Panc1 (cell line): ENCODE measurements at places on chromosomes 5 and 9.

- DNase-seq = no peak
Measured at GRCh38 chr5:145921211-145921610, 15.2 kb upstream of the SH3RF2 start.

DNA sequence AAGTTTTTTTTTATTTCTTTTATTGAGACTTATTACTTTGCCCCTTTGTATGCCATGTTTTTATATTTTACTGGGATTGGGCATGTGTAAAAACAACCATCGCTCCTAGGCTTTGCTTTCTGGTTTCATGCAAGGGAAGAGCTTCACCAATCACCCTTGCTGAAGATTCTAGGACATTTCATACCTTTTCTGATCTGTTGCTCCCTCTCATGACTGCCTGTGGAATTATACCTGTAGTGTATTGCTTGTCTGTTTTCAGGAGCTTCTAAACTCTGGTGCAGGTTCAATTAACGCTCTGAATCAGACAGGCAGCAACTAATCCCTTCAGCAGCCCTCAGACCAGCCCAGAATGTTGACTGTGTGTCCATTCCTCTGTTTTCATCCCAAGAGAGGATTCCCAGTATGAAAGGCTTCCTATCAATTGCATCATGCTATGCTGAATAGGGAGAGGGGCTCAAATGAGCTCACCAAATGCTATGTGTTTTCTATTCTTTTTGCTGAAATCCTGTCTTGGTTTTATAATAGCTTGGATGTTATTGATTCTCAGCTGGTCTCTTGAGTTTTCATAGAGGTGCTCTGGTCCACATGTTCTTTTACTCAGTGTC lies 572.9 kb upstream of the CDH6 start:
- no peak for DNase-seq

DNA sequence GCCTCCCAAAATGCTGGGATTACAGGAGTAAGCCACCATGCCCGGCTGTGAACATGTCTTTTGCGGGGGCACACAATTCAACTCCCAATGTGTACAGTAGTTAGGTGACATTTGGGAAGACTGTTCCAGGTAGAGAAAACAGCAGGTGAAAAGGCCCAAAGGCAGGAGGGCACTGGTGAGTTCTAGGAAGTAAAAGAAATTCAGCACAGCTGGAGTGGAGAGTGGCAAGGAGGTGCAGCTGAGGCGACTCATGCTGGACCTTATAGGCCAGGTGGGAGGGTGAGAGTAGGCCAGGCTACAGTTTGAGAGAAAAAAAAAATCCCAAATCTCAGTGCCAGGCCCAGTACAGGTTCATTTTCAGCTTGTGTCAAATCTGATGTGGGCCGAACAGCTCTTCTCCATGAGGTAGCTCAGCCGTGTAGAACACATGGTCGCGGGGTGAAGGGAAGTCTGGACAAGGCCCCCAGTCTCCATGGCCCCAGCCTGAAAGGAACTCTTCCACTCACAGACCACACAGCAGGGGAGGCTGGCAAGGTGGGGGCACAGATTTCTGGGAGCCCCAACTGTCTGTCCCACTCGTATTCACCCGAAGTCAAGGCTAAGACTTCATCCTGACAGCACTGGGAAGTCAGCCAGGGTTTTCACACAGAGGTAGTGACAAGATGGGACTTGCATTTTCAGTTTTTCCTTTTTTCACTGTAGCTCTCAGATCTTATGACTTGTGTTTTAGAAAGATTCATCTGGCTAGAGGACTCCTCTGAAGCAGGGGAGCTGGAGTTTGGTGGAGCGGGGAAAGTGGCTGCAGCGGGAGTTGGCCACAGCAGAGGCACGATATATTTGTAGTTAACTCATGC lies 4.5 kb upstream of the HNRNPAB start:
- no peak for DNase-seq

DNA sequence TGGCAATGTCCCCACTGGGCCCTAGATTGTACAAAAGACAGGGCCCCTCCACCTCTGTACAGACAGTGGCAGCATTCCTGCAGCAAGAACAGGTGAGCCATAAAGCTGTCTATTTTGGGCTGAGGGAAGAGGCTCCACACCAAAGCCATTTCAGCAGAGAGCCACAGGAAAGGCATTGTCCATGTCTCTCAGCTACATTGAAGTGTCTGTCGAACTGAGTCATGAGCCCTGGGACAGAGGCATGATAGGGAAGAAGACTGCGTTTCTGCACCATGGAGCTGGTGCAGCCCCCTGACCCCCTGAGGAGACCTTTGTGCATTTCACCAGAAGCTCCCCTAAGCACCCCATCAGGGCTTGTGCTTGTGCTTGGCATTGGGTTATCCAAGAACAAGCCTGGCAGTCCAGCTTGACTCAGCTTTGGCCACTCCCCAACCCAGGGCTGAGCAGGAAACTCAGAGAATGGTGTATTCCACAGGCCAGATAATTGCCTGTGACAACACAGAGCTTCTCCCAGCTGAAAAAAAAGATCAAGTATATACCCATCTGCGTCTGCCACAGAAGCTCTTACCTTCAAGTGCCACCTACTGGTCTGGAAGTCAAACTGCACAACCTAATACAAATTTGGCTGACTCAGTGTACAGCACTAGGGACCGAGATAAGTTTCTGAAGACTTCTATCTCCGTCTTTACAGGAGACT lies 5.9 kb upstream of the FRMD3 start:
- peak; percentile 8 for DNase-seq

DNA sequence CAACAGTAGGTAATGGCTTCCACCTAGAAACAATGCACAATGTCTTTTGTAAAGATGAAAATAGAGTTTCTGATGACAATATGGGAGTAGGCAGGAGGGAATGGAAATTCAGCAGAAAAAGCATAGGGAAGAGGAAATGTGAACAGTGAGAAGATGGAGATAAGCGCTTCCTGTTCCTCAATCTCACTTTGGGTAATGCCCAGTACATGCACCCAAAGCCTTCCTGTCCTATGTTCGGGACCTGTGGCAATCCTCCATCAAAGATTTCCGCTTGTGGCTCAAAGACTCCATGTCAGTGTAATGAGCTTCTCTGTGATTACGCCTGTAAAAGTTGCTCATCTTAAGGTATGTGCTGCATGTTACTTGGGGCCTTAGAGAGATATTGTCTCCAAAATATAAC lies 2.7 kb downstream of the UGT3A1 start:
- no peak for DNase-seq

DNA sequence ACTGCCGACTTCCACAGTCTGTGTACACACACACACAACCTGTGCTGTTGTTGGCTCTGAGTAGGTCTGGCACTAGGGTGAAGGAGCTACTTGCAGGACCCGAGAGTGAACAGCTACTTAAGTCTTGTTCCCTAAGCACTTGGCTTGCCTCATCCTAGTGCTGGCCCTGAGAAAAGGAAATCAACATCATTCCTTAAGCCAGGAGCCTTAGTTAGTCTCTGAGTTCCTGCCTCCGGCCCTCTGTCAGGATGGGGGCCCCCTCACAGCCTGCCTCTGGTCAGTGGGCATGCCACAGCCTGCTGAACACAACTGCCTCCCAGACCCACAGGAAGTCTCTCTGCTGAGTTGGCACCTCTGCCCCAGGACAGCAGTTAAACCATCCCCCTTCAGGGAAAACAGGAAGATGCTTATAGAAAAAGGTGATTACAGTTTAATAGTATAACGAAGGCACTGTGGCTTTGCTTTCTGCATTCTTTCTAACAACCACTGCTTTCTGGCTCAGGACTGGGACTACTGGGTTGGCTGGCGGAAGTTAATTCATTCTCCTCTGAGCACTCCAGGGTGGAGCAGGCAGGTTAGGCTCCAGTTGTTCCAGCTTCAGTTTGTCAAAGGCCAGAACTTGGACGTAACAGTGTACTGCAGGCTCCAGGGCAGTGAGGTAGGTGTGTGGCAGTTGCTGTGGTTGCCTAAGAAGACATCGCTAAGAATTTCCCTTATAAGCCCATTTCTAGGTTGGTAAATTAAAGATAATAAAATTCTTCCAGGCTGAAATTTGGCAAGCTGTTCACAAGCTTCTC lies 2.8 kb downstream of the MAMDC2 start:
- DNase-seq = no peak
